Progenitor cell of endocrine pancreas (in vitro differentiated cells): ENCODE measurements at places on chromosomes 7 and 10.

DNA sequence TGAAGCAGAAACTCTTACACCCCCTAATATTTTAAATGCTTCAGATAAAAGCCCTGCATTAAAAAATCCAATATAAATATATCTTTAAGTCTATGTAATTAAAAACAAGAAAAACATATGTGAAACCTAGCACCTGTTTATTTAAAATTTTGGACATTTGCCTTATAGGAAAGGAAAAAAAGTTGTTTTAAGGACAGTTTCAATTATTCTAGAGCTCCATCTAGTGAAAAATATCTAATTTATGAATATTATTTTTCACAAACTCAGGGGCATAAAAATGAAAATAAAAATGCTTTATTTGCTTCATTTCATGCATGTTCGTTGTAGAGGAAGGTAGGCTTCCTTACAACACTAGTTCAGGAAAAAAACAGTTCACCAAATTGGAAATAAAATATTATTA lies 26.1 kb downstream of the ENKUR start:
- DNase-seq = no peak

DNA sequence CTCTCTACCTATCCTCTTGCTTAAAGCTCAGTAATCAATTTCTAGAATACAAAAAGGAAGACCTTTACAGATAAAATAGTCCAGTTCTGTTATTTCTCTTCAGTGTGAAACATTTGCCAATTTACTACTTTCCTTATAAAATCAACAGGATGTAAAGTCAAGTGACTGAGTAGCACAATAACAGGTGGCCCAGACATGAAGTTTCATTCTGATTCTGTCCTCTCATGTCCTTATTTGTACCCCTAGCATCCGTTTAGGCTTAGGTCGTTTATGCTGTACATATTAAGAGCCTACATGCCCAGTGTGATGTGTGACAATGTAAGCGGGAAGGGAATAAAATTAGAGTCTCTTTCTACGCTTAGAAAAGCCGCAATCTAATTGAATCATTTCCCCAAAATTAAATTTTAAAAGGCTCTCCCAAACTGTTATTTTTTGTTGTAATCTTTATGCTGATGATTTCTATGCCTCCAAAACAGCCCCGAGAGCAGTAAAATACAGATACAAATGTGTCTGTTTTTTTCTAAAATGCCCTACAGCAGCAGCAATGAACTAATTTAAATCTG lies 29.1 kb downstream of the EPC1 start:
- no peak for DNase-seq

GRCh38 chr7:16619979-16620408 lies 25.6 kb downstream of the ANKMY2 start:
- no peak for DNase-seq

GRCh38 chr7:71650653-71651337 lies 518.9 kb downstream of the GALNT17 start:
- DNase-seq = no peak

- DNase-seq = no peak
Measured at GRCh38 chr10:124071141-124071540, 22.3 kb downstream of the CHST15 start.

DNA sequence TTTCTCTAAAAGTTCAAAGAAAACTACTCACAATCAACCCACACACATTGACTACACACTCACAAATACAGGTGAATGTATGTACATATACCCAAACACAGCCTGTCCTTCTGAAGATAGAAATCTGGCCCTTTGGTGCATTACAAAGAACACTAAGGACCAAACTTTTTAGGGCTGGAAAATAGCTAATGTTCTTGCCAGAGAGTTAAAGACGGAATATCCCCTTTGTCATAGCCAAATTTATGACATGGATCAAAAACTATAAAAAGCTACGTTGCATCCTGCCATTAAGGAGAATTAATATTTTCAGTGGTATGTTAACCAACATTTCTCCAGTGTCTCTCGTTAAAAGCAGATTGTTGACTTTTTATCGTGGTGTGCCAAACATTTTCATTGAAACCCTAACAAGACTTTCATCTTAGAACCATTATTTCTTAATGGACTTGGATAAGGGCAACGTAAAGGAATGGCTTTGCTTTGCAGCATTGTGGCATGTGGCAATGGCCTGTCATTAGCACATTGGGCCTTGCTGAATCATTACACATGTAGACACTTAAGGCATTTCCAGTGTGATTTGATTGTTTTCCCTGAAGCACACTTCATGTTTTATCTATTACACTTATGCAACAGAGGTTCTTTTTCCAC lies 150.9 kb upstream of the MEOX2 start:
- no peak for DNase-seq

- DNase-seq = no peak
Measured at GRCh38 chr7:1418505-1419309, 40.6 kb downstream of the MICALL2 start.

- DNase-seq = no peak
Measured at GRCh38 chr10:63515002-63515763, 6.0 kb upstream of the REEP3 start.

DNA sequence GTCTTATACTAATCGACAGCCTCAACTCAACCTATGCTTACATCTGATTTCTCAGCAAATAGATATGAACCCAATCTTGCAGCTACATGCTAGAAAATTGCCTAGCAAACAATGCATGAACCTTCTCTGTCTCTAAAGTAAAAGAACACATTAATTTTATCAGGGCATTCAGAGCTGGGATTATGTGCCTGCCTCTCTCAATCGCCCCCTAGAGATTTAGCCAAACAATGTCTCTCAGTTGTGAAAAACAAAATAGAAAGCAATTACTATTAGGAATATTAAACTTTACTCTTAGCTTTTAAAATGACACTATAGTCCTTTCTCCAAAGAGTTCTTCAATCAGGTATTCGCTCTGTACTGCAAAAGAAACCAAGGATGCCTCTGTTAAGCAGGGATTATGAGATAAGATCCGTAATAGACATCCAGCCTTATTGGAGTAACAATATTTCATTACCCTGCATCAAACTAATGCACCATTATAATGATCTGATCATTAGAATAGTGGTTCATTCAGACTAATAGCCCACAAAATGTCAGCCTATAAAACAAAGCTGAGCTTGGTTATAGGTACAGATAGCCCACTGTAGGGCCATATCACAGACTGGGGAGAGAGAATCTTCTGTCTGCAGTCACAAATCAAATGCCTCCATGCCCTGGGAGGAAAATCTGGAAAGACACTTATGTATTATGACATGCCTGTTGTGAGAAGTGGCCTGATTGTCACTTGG lies 736.9 kb downstream of the PARD3 start:
- no peak for DNase-seq

- no peak for DNase-seq
Measured at GRCh38 chr7:128389618-128390329, 20.0 kb downstream of the IMPDH1 start.

GRCh38 chr7:44549457-44549856 lies 8.3 kb upstream of the NPC1L1 start:
- no peak for DNase-seq

DNA sequence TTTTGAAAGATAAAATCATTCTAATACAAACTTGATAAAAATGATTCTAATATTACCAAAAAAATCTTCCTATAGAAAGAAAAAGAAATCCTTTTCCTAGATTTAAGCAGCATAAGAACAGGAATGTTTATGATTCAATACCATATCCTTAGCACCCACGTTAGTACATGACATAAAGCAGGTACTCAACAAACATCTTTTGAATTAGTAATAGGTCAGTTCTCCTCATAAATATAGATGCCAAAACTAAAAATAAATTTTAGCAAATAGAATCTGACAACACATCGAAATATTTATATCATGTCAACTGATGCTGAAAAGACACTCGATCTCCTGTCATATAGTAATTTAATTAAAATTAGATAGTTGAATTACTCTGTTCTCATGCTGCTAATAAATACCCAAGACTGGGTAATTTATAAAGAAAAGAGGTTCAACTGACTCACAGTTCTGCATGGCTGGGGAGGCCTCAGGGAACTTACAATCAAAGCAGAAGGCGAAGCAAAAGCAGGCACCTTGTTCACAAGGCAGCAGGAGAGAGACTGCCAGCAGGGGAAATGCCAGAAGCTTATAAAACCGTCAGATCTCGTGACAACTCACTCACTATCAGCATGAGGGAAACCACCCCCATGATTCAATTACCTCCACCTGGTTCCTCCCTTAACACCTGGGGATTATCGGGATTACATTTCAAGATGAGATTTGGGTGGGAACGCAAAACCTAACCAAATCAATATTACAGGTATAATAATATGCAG lies 191.8 kb downstream of the HTR7 start:
- no peak for DNase-seq

- DNase-seq = no peak
Measured at GRCh38 chr7:29276199-29276598, 81.6 kb downstream of the CHN2 start.

DNA sequence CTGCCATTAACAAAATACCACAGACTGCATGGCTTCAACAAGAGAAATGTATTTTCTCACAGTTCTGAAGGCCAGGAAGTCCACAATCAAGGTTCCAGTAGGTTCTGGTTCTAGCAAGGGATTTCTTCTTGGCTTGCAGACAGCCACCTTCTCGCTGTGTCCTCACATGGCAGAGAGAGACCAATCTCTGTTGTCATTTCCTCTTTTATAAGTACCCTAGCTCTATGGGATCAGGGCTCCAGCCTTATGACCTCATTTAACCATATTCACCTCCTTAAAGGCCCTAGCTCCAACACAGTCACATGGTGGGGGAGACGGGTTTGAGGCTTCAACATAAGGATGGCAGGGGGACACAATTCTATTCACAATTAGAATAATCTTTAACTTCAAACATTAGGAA lies 23.6 kb downstream of the ABI1 start:
- no peak for DNase-seq
